ENCODE measurements at places on chromosomes 5 and 9.

DNA sequence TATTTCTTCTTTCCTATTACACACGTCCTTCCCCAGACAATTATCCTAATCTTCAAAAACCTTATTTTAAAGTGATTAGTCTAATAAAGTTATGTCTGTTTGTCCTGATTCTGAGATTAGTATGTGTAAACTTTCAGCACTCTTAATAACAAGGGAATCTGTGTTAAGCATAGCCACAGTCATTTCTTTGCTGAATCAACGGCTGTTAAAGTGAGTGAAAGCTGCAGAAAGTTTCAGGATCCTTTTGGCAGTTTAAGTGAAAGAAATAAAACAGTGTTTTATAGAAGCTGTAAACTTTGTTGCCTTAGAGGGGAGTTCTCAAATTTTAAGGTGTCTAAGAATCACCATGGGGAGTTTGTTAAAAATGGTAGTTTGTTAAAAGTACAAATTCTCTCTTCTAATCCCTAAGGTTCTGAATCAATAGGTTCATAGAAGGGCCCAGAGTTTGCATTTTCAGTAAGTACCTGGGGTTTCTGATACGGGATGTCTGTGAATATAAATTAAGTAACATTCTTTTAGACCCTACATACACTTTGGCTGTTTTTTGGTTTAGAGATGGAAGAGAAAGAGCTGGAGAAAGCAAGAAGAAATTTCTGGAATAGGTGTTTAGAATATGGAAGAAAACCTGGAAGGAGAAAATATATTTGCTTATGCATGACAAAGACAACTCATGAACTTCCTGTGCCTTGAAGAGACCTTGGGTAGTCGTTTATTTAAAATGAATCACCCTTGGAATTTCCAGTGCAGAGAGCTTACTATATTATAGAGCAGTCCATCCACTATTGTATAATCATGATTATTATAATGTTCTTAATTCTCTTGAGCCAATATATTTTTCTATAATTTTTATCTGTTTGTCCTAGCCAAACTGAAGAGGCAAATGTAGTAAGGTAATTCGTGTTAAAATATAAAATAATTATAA lies 45.7 kb downstream of the SCAMP1 start:
- no peak for DNase-seq

- no peak for DNase-seq
Observed at GRCh38 chr9:6917162-6917561, 159.4 kb downstream of the KDM4C start.

GRCh38 chr9:107874591-107875369 lies 385.2 kb upstream of the KLF4 start:
- DNase-seq = peak; percentile 31

- no peak for DNase-seq
Observed at GRCh38 chr9:76873056-76873792, 32.7 kb downstream of the PRUNE2 start.

GRCh38 chr9:86324308-86324707 lies 29.9 kb downstream of the TUT7 start:
- DNase-seq = no peak

DNA sequence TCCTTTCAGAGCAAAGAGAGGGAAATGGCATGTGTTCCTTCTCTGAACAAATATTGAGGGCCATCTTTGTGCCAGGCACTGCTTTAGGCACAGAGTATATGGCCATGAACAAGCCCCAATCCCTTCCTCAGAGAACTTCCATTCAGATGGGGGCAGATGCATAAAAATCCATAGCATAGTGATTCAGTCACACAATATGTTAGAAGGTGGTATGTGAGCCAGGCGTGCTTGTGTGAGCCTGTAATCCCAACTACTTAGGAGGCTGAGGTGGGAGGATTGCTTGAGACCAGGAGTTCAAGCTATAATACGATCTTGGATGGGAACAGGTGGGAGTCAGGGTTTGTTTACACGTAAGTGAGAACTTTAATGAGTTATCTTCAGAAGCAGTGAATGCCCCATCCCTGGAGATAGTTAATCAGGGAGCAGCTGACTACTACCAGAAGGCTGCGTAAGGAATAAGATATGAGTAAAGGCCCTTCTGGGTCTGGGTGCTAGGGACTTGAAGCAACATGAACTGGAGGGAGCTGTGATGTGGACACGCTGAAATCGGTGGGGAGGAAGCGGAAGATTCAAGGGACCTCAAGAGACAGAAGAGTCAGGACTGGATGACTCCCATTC lies 27.1 kb downstream of the NANS start:
- DNase-seq = no peak

- DNase-seq = no peak
Observed at GRCh38 chr9:68905129-68905528, 108.8 kb downstream of the PRKACG start.
